ENCODE measurements at places on chromosomes 7 and 10. TPM values are rescaled to one million over a fixed set of nuclear protein-coding genes. Genes with fewer than 3 reads are reported as not detected.

The TBX20 gene
- total RNA-seq: not detected

The ZNF679 gene
- total RNA-seq: not detected

The FAM25C gene
- not detected for total RNA-seq

The CDC14C gene
- not detected for total RNA-seq

The RBM20 gene
- total RNA-seq: 0.37 TPM

The HOXA5 gene
- 0.14 TPM for total RNA-seq

The ASB15 gene
- total RNA-seq: not detected

DNA sequence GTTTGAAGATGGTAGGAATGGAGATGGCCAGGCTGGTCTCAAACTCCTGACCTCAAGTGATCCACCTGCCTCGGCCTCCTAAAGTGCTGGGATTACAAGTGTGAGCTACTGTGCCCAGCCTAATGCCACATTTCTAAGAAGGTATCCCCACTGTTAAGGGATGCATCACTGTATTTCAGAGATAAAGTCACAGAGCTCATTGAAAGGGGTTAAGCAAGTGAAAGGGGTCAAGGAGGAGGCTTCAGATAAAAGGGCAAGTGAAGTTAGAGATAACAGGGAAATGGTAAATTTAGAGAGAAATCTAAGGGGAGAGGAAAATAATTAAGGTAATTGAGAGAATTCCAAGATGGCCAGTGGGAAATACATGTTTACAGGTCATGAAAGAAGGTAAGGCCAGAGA is 93.0 kb upstream of the SP4 start:
- no peak for DNase-seq
- H3K27me3 ChIP-seq: no peaks in the 10 kb centered on the region
- H3K27ac ChIP-seq: no peak overlapping the region

GRCh38 chr7:17646253-17646956 is 293.9 kb downstream of the SNX13 start:
- no peak overlapping the region for H3K27ac ChIP-seq
- no peaks in the 10 kb centered on the region for H3K4me1 ChIP-seq
- no peak overlapping the region for H3K4me3 ChIP-seq
- peaks cover 21% of the 10 kb centered on the region for H3K27me3 ChIP-seq

DNA sequence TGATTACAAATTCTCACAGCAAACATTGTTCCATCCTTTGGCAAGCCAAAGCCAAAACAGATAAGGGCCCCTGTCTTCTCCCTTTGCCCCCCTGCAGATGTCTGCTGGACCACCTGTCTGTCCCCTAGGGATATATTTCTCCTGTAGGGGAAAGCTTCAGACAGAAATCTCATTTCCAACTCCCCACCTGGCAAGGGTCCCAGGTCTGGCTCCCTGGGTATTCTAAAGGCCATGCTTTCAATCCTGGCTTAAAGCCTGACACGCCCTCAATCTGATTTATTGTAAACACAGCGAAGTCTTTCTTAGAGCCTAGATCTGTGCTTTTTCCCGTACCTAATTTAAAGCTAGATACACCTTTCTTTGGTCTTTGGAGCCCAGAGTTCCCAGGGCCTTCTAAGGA is 66.1 kb downstream of the KCNMA1 start:
- no peaks in the 10 kb centered on the region for H3K4me1 ChIP-seq
- DNase-seq: no peak
- H3K27ac ChIP-seq: no peak overlapping the region
- no peaks in the 10 kb centered on the region for H3K27me3 ChIP-seq

GRCh38 chr7:7207876-7208275 is 25.5 kb downstream of the C1GALT1 start:
- H3K27me3 ChIP-seq: no peaks in the 10 kb centered on the region
- H3K4me1 ChIP-seq: peaks cover 53% of the 10 kb centered on the region
- peak overlapping the region; percentile 51 for H3K27ac ChIP-seq
- no peak overlapping the region for H3K4me3 ChIP-seq

DNA sequence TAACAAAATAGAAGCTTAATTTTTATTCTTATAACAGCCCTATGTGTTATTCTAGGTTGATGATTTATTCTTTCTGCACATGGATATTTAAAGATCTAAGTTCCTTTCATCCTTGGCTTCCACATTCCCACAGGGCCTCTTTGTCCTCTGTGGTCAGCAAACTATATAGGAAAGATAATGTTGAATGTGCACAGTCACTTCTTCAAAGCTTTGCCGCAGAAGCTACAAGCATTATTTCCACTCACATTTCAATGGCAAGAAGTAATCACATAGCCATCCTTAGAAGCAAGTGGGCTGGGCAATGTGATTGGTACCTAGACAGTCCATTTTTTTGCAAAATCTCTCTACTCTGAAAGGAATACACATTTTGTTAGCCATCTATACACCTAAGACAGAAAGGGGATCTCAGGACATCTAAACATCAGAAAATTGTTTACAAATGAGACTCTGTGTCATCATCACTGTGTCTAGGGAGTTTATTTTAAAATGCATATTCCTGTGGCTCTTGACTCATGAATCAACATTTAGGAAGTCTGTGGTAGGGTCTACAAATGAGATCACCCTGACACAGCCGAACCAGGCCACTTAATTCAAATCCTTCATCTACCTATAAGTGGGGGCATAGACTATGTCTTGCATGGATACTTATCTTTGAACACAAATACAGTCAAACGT is 1060.5 kb downstream of the XPNPEP1 start:
- no peak overlapping the region for H3K4me3 ChIP-seq
- no peaks in the 10 kb centered on the region for H3K4me1 ChIP-seq
- no peaks in the 10 kb centered on the region for H3K27me3 ChIP-seq
- no peak overlapping the region for H3K27ac ChIP-seq
- no peaks in the 10 kb centered on the region for H3K36me3 ChIP-seq
- DNase-seq: no peak

GRCh38 chr10:121690152-121690848 is 92.1 kb upstream of the FGFR2 start:
- no peak overlapping the region for H3K4me3 ChIP-seq
- peaks cover 12% of the 10 kb centered on the region for H3K27me3 ChIP-seq
- no peaks in the 10 kb centered on the region for H3K4me1 ChIP-seq
- DNase-seq: no peak
- H3K27ac ChIP-seq: no peak overlapping the region

DNA sequence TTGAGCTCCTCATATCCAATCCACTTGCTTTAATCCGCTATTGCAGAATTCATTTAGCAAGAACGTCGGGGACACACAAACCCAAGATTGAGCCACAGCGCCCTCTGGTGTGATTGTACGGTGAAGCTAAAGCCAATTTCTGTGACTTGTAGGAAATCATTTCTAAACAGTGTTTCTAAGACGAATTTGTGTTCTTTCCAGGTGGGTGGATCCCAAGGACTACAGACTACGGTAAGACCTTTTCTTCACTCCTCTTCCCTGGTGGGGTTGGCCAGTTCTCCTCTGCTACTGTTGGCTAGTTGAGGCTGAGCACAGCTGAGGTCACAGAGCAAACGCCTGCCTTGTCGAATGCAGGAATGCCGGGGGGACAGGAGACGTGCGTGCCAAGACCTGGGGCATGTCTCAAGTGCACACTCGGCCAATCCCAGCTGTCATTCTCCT is 5.2 kb downstream of the DMBT1 start:
- no peaks in the 10 kb centered on the region for H3K36me3 ChIP-seq
- H3K27me3 ChIP-seq: peaks cover 67% of the 10 kb centered on the region
- no peak overlapping the region for H3K4me3 ChIP-seq
- no peak overlapping the region for H3K27ac ChIP-seq
- DNase-seq: peak; percentile 69

GRCh38 chr10:123166618-123167017 is 12.4 kb downstream of the BUB3 start:
- no peaks in the 10 kb centered on the region for H3K27me3 ChIP-seq
- no peak for DNase-seq
- no peak overlapping the region for H3K4me3 ChIP-seq
- peaks cover 40% of the 10 kb centered on the region for H3K36me3 ChIP-seq
- no peak overlapping the region for H3K27ac ChIP-seq

DNA sequence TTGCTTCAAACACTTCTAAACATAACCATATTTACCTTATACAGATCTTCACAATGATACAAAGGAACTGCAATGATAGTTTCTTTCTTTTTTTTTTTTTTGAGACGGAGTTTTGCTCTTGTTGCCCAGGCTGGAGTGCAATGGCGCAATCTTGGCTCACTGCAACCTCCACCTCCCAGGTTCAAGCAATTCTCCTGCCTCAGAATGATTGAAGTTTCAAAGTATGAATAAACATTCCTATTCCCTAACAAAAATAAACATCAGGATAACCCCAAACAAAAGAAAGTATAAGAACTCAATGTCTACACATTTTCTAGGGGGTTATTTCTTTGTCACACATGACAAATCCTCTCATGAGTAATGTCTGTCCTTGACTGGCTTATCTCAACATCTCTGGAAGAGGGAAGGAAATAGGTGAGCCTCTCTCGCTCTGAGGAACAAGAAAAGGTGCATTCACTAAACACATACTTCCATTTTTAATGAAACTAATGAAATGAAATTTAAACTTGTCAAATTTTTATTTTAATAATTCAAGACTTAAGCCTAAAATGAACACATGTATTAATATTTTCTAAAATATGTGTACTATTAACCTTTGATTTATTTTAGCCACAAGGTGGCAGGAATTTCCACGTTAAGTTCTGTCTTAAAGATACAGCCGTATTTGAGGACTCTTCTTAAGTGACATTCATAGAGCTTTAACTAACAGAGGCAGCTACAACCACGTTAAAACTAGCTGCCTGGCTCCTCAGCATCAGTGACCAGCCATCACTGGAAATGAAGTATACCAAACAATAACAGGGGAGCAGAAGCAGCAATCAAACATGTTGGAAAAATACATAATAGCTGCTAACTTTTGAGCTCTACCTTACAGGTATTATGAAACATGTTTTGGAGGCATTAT is 58.3 kb downstream of the MALSU1 start:
- H3K4me3 ChIP-seq: peak overlapping the region; percentile 81
- no peak overlapping the region for H3K27ac ChIP-seq
- peaks cover 3% of the 10 kb centered on the region for H3K36me3 ChIP-seq
- peaks cover 34% of the 10 kb centered on the region for H3K27me3 ChIP-seq
- DNase-seq: no peak
- peaks cover 42% of the 10 kb centered on the region for H3K4me1 ChIP-seq

- H3K27me3 ChIP-seq: no peaks in the 10 kb centered on the region
- no peaks in the 10 kb centered on the region for H3K36me3 ChIP-seq
- no peaks in the 10 kb centered on the region for H3K4me1 ChIP-seq
- peak; percentile 65 for DNase-seq
Measured at GRCh38 chr7:103065667-103066066, 8.9 kb downstream of the FBXL13 start.

DNA sequence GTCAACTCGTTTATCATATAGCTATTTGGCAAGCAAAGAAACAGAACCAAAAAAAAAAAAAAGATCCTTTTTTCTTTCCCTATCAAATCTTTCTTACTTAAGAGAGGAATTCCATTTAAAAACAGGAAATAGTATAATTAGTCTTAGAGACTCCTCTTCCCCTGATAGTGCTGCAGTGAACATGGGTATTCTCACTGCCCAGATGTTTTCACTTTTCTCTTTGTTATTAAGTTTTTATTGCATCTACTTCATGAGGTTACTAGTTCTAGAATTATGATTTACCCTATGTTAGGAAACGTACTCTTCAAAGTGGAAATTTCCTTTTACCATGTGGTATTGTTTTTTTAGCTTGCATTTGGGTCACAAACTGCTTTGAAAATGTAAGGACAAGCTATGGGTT is 8.5 kb downstream of the CASP2 start:
- H3K4me1 ChIP-seq: peaks cover 55% of the 10 kb centered on the region
- no peak overlapping the region for H3K4me3 ChIP-seq
- no peaks in the 10 kb centered on the region for H3K27me3 ChIP-seq

DNA sequence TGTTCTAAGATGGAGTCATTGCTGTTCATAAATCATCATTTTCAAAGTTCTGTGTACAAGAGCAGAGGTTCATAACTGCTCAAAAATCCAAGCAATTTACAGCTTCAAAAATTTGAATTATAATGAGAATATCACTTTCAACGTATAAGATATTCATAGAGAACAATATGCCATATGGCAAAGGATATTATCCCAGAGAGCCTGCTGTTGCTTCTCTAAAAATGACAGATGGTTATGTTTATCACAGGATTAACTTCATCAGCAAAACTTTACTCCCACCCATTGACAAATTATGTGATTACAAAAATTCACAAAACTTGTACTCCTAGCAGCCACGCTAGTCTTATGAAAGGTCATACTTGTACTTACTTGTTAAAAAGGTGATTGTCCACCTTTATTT is 105.1 kb downstream of the PIP4K2A start:
- no peak for DNase-seq
- no peaks in the 10 kb centered on the region for H3K27me3 ChIP-seq
- H3K4me1 ChIP-seq: peaks cover 80% of the 10 kb centered on the region

- H3K4me1 ChIP-seq: no peaks in the 10 kb centered on the region
- no peaks in the 10 kb centered on the region for H3K36me3 ChIP-seq
- no peak for DNase-seq
- H3K27ac ChIP-seq: no peak overlapping the region
Measured at GRCh38 chr10:49024484-49024883, 84.8 kb upstream of the LRRC18 start.

DNA sequence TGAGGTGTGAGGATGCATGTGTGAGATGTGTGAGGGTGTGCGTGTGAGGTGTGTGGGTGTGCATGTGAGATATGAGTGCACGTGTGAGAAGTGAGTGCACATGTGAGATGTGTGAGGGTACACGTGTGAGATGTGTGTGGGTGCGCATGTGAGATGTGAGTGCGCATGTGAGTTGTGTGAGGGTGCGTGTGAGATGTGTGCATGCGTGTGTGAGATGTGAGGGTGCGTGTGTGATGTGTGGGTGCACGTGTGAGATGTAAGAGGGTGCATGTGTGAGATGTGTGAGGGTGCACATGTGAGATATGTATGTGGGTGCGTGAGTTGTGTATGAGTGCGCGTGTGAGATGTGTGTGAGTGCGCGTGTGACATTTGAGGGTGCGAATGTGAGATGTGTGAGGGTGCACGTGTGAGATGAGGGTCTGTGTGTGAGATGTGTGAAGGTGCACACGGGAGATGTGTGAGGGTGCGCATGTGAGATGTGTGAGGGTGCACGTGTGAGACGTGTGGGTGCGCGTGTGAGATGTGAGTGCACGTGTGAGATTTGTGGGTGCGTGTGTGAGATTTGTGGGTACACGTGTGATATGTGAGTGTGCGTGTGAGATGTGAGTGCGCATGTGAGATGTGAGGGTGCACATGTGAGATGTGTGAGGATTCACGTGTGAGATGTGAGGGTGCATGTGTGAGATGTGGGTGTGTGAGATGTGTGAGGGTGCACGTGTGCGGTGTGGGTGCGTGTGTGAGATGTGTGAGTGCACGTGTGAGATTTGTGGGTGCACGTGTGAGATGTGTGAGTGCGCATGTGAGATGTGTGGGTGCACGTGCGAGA is 30.5 kb downstream of the PPIF start:
- no peak for DNase-seq
- H3K36me3 ChIP-seq: peaks cover 2% of the 10 kb centered on the region
- H3K27me3 ChIP-seq: no peaks in the 10 kb centered on the region

DNA sequence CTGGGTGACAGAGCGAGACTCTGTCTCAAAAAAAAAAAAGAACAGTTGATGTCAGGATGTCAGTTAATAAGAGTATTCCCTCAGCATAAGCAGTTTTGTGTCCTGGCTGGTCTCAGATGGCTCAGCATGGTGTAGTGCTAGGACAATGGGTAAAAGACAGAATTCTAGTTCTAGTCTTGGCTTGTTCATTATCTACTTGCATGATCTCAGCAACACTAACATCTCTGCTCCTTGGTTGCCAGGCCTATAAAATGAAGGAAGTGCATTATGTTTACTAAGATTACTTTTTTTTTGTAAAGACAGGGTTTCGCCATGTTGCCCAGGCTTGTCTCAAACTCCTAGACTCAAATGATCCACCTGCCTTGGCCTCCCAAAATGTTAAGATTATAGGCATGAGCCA is 84.3 kb upstream of the SP8 start:
- DNase-seq: no peak
- no peaks in the 10 kb centered on the region for H3K27me3 ChIP-seq
- no peaks in the 10 kb centered on the region for H3K4me1 ChIP-seq
- no peak overlapping the region for H3K27ac ChIP-seq

- H3K4me3 ChIP-seq: no peak overlapping the region
- H3K4me1 ChIP-seq: peaks cover 94% of the 10 kb centered on the region
- no peaks in the 10 kb centered on the region for H3K27me3 ChIP-seq
- DNase-seq: no peak
Measured at GRCh38 chr10:124674768-124675222, 69.4 kb downstream of the FAM53B start.
